Endothelial cell of umbilical vein (primary cell): ENCODE measurements at places on chromosomes 1 and 21.

DNA sequence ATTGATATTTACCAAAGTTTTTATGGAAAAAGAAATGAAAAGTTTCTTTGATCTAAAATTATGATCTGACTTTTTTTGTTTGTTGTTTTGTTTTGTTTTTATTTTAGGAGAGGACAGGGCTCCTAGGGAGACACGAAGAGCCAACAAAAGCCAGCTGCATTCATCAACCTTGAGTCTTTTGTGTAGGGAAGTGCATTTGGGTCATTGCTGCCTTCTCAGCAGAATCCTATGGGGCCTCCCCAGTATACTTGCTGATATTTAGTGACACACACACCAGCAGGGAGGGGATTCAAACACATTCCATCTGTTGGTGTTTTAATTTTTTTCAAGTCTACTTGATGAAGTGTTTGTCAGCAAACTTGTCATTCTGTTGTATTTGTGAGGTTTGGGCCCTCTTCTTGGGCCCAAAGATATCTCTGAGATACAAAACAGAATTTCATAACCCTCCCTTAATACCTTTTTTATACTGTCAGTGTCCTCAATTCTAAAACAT, 203.5 kb downstream of the NTNG1 start:
- DNase-seq, result no peak

- no peak for DNase-seq
Measured at GRCh38 chr1:178335426-178335825, 161.3 kb downstream of the CLEC20A start.

- DNase-seq, result no peak
Measured at GRCh38 chr1:227909188-227909587, 38.5 kb downstream of the WNT9A start.

GRCh38 chr1:64892576-64893573, 73.5 kb downstream of the JAK1 start:
- peak; percentile 44 for DNase-seq

DNA sequence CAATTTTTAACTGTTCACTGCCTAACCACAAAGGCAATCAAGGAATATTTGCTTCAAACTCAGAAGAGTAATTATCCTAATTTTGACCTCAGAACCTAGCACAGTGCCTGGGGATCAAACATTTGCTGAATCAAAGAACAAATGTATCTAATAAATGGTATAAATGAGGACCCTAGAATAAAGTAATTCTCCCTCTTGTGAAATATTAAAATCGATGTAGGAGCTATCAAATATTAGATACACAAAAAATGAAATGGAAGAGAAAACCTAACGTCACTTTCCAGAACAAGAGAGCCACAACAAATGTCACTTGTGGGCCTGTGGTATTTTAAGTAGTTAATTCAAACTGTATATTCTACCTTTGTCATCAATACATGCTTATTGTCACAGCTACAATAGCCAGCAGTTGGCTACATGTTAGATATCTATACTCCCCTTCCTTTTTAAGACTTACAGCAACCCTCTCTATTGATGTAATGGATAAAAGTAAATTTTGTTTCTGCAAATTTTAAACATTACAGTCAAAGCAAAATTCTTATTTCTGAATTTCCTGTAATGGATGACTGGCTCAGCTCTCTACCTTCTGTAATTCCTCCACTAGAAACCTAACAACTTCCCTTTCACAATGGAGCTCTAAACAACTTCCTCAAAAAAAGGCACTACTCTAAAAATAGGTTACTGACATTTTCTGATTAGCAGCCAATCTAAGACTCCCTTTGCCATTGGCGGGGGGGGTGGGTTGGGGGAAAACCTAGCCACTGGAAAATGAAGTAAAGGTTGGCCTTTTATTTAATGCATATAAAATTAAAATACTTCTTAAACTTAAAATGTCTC, 37.6 kb downstream of the PUM1 start:
- peak; percentile 54 for DNase-seq

DNA sequence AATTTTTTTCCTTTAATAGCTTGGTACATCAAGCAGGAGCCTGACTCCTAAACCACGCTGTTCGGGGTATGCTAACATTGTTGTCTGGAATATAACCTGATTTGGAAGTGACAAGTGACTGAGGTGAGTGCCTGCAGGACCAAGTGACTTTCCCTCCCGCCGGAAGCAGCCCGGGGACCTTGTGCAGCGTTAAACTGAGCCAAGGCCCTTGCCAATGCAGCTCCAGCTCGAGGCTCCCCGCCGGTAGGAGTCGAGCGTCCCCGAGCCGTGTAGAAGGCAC, 716 bp upstream of the MTARC1 start:
- DNase-seq, result peak; percentile 11
